ENCODE measurements at places on chromosomes 5 and 9. TPM values are rescaled to one million over a fixed set of nuclear protein-coding genes. Genes with fewer than 3 reads are reported as not detected.

- H3K4me1 ChIP-seq = no peaks in the 10 kb centered on the region
- no peaks in the 10 kb centered on the region for H3K36me3 ChIP-seq
- H3K4me3 ChIP-seq = no peak overlapping the region
- H3K27me3 ChIP-seq = no peaks in the 10 kb centered on the region
These were observed 195.0 kb downstream of the PDE4D start for GRCh38 chr5:59698207-59699178.

GRCh38 chr9:70829591-70830265, 291.7 kb downstream of the TRPM3 start:
- H3K36me3 ChIP-seq = no peaks in the 10 kb centered on the region
- no peak overlapping the region for H3K27ac ChIP-seq
- no peaks in the 10 kb centered on the region for H3K4me1 ChIP-seq
- H3K4me3 ChIP-seq = no peak overlapping the region

CCNO gene
- total RNA-seq = not detected

DNA sequence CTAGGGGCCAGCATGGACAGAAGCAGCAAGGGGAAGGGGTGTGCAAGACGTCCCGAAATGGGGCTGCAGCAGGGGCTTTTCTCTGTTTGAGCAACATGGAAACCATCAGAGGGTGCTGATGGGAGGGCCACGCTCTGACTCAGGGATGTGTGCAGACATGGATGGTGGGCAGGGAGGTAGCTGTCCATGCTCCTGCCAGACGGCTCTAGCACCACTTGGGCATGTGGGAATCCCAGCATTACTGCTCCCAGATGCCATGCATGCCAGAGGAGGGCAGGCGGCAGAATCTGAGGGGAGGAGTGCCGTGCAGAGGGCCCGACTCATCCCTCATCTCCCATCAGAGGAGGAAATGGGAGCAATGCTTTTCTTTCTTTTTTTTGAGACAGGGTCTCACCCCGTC, 45.6 kb upstream of the SLC25A51 start:
- no peaks in the 10 kb centered on the region for H3K36me3 ChIP-seq
- H3K4me1 ChIP-seq = peaks cover 9% of the 10 kb centered on the region
- no peak overlapping the region for H3K27ac ChIP-seq

PCSK1 gene
- not detected for total RNA-seq

ORM2 gene
- total RNA-seq = not detected

DNA sequence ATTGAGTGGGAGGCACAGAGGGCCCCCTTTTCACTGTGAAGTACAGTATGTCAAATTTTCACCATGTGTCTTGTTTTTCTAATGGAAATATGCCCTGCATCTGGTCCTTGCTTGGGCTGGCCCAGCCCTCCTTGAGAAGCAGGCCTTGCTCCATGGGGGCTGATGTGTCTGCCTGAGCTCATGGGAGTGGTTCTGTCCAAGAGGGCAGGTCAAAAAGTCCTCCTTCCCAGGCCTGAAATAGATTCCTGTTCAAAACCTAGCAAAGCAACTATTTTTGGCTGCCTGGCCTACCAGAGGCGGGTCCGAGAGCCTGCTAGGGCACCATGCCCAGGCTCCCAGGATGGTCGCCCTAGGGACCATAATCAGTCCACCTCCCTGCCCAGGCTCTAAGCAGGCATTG, 40.5 kb upstream of the NEURL1B start:
- H3K4me3 ChIP-seq = no peak overlapping the region
- DNase-seq = no peak

GRCh38 chr5:95244479-95244878, 40.4 kb downstream of the MCTP1 start:
- no peaks in the 10 kb centered on the region for H3K36me3 ChIP-seq
- no peak overlapping the region for H3K4me3 ChIP-seq
- H3K27me3 ChIP-seq = no peaks in the 10 kb centered on the region
- no peak overlapping the region for H3K27ac ChIP-seq

GRCh38 chr9:138095813-138096518, 218.4 kb downstream of the CACNA1B start:
- H3K4me1 ChIP-seq = no peaks in the 10 kb centered on the region
- H3K36me3 ChIP-seq = no peaks in the 10 kb centered on the region
- H3K27me3 ChIP-seq = no peaks in the 10 kb centered on the region
- no peak overlapping the region for H3K4me3 ChIP-seq
- no peak for DNase-seq

TAS2R1 gene
- total RNA-seq = not detected

PAEP gene
- not detected for total RNA-seq
